GM12878 (cell line): ENCODE measurements at places on chromosomes 4 and X.

DNA sequence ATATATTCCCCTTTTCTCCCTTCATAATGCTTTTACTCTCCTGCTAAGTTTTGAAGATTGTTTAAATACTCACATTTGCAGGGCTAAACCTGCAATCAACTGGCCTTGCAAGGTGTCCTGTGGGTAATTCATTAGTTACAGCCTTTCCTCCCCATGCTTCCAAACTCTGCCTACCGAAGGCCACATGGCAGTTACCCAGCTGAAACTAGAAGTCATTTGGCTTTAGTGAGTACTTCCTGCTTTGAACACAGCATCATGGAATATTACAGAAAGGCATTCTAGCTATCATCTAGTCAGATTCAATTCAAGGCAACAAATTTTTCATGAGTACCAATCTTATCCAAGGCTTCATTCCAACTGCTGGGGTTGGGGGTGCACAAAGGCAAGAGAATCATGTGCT is 55.6 kb downstream of the SRPX start:
- DNase-seq = no peak

GRCh38 chr4:145176641-145177432 is 3.6 kb downstream of the OTUD4 start:
- DNase-seq = no peak

GRCh38 chrX:36787752-36788151 is 220.4 kb upstream of the FAM47C start:
- no peak for DNase-seq

GRCh38 chr4:145203410-145203809 is 23.0 kb upstream of the OTUD4 start:
- DNase-seq = no peak

DNA sequence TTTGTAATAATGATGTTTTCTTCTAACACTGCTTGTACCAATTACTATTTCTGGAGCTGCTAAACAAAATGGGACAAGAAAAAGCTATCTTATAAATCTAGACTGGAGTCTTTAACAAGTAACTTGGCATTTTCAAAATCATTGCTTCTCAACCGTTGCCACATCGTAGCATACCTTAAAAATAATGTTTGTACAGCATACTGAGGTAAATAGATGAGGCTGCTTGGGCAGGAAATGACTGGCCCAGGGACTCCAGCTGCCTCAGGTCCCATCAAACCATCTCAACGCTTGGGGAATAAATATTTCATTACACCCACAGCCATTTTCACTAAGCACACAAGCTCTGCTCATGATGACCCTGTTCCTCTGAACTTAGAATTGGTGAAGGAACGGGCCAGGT is 115.1 kb downstream of the SPANXA1 start:
- no peak for DNase-seq

DNA sequence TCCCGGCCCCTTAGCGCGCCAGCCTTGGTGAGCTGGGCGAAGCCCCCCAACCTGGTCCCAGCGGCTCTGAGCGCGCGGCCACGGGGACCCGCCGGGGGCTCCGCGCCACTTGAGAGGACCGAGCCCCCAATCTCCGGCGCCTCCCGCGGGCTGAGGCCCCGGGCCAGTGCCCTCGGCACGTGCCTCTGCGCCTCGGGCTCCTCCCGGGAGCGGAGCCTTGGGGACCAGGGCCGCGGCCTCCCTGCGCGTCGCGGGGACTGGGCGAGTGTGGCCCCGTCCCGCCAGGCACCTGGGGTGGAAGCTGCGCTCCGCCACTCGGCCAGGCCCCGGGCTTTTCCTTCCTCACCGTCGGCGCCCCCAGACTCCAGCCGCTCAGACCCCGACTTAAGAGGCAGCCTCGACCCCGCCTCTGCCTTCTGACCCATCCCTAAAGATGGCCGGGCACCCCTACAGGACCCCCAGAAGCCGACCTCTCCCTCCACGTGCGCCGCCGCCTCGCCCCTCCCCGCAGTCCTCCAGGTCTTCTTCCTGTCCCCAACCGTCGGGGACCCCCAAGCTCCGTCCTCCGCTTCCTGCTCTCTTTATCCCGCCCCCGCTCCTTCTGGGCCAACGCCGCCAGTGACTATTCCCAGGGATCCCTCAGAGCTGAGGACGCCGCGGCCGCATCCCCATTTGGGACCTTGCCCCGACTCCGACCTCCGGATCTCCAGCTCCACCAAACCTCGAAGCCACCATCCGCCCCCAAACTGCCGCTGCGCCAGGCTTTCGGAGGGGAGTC is 752 bp downstream of the ERAS start:
- DNase-seq = no peak

DNA sequence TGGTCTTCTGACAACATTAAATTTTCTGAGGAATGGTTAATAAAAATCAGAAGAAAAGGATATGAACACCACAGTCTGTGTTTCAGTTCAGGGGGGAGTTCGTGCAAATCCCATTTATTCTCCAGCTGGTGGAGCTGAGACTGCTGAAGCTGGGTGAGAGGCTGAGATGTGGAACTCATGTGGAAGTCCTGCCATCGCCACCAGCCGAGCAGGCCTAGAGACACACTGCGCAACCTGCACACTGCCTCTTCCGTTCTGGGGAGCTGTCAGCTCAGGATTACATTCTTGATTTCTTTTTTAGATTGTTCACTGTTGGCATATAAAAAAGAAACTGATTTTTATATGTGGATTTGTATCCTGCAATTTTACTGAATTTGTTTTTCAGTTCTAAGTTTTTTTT is 66.6 kb upstream of the ELOVL6 start:
- no peak for DNase-seq

DNA sequence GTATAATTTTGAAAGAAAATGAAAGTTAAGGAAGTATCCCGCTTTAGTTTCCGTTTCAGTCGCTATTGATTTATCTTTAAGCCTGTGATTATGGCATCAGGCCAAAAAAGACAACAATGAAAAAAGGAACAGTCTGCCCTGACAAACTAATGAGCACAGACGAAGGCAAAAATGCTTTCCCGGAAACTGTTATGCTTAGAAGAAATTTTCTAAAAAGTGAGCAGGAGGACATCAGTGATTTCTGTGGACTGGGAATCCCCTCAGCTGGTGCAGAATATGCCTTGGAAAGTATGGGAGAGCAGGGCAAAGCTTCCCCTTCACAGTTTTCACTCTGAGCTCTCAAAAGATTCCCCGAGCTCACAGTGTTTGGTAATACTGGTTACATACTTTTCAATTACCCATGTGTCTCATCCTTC is 5.1 kb upstream of the CXCL10 start:
- DNase-seq = no peak

- no peak for DNase-seq
These were observed 159.4 kb downstream of the MGST2 start for GRCh38 chr4:139824882-139825522.

- DNase-seq = no peak
These were observed 442.5 kb upstream of the LCORL start for GRCh38 chr4:18463987-18464559.

- no peak for DNase-seq
These were observed 197.2 kb downstream of the BANK1 start for GRCh38 chr4:101987623-101988243.

DNA sequence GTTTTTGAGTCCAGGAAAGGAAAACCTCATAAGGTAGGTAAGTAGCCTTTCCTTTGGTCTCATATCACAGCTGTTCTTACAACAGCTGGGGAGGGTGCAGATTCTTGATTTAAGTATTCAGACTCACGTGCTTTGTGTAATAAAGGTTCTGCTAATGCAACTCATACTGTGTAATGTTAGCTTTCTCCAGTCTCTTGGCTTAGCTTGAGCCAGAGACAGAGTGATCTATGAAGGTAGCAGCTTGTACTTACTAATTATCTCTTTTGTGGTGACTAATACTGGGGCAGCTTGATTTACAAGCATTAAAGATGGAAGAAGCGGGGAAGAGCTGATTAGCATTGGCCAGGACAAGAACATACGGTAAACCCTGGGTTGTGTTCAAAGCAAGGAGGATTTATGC is 80.3 kb downstream of the LNX1 start:
- DNase-seq = no peak

- no peak for DNase-seq
These were observed 331.0 kb upstream of the EMCN start for GRCh38 chr4:100848841-100849240.

DNA sequence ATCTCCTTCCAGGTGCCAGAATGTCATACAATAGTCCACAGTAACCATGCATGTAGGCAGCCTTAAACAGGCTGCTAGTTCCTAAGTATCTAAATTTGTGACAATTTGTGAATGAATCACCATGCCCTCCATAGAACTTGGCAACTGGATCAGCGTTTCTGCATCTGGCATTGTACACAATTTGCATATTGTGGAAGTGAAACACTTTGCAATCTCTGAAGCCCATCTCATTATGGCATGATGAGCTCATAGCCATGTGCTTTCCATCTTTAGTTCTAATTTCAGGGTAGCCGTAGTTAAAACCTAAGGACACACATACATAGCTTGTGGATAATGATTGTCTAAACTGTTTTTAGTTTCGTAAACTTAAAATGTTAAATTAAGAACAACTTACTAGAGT is 573.6 kb downstream of the PPP4R3C start:
- DNase-seq = no peak

DNA sequence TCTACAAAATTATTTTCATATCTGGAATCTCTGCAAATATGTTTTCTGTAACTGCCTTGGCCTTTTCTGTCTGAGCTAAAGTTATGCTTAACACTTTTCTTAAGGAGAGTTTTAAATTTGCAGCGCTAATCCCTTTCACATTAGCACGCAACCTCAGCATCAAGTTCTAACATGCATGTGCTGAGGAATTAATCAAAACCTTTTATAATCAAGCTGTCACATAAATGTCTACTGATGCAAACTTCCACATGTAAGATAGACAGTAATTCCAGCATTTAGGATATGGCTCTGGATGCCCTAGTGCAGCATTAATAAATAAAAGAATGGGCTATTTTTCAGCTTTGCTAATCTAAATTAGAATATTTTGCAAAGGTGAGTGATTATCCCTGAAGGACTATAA is 17.5 kb upstream of the NEIL3 start:
- no peak for DNase-seq

GRCh38 chr4:128565565-128566186 is 243.8 kb upstream of the JADE1 start:
- DNase-seq = no peak

GRCh38 chrX:12403474-12404082 is 265.3 kb downstream of the FRMPD4 start:
- DNase-seq = no peak

- no peak for DNase-seq
These were observed 32.9 kb downstream of the LAMTOR3 start for GRCh38 chr4:99861120-99861905.

- DNase-seq = no peak
These were observed 58.0 kb downstream of the SH3BGRL start for GRCh38 chrX:81259714-81260395.

- no peak for DNase-seq
These were observed 207.8 kb upstream of the CNKSR2 start for GRCh38 chrX:21166272-21166982.

DNA sequence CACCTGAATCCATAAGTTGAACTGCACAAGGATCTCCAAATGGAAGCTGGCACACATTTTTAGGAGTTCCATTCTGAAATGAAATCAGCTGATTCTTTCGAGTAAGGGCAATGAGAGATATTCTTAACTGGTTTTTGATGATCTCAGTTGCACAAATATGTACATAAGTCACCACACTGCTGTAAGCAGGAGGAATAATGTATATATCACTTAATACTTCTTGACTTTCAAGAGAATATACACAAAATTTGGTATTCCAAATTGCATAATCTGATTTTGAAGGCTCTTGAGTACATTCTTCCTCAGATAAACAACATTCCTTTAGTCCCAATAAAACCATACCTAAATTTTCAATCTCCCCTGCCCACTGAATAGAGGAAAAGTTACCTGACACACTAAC is 8.2 kb downstream of the FANCB start:
- no peak for DNase-seq

GRCh38 chrX:27565992-27566391 is 24.2 kb upstream of the DCAF8L2 start:
- DNase-seq = no peak

- DNase-seq = no peak
These were observed 84.5 kb downstream of the CD99L2 start for GRCh38 chrX:150813922-150814321.

GRCh38 chr4:87304745-87305432 is 17.8 kb downstream of the HSD17B13 start:
- DNase-seq = no peak

- DNase-seq = no peak
These were observed 143.2 kb downstream of the GABRA3 start for GRCh38 chrX:152307936-152308335.

DNA sequence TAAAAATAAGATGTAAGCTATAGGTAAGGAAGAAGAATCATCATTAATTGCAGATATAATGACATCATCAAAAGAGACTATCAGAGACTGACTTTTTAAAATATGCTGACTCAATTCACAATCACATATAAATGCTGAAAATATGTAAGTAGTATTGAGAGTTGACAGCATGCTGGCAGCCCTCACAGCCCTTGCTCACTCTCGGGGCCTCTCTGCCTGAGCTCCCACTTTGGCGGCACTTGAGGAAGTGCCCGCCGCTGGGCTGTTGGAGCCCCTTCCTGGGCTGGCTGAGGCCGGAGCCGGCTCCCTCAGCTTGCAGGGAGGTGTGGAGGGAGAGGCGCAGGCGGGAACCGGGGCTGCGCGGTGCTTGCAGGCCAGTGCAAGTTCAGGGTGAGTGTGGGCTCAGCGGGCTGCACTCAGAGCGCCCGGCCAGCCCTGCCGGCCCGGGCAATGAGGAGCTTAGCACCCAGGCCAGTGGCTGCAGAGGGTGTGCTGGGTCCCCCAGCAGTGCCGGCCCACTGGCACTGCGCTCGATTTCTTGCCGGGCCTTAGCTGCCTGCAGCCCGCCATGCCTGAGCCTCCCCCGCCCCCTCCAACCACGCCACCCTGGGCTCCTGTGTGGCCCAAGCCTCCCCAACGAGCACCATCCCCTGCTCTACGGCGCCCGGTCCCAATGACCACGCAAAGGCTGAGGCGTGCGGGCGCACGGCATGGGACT is 68.9 kb downstream of the RAB28 start:
- DNase-seq = no peak

DNA sequence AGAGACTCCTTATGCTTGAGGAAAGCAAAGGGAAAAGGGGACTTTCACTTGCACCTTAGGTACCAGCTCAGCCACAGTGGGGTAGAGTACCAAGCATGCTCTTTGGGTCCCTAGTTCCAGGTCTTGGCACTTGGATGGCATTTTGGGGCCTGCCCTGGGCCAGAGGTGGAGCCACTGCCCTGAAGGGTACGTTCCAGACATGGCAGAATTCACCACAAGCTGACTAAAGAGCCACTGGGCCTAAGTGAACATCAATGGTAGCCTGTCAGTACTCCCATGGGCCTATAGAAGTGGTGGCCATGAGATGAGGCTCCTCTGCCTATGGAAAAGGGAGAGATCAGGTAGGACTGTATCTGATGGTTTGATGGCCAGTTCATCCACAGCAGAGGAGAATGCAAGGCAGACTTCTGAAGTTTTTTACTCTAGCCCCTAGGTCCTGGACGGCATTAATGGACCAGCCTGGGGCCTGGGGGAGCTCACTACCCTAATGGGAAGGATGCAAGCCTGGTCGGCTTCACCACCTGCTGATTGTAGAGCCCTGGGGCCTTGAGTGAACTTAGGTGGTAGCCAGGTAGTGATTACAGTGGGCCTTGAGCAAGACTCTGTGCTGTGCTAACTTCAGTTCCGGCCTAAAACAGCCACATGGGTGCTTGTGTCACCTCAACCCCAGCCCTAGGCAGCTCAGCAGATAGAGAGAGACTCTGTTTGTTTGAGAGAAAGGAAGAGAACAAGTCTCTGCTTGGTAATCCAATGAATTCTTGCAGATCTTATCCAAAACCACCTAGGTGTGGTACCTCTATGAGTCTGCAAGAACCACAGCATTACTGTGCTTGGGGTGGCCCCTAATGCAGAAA is 19.8 kb upstream of the HSFX4 start:
- DNase-seq = no peak
